Activated T-cell treated with anti-CD3 and anti-CD28 coated beads, Interleukin-2, amount 50 U/mL, for 72 hours (primary cell): ENCODE measurements at places on chromosomes 16 and 17. TPM values are rescaled to one million over a fixed set of nuclear protein-coding genes. Genes with fewer than 3 reads are reported as not detected.

The TNFRSF13B gene
- total RNA-seq, result not detected

DNA sequence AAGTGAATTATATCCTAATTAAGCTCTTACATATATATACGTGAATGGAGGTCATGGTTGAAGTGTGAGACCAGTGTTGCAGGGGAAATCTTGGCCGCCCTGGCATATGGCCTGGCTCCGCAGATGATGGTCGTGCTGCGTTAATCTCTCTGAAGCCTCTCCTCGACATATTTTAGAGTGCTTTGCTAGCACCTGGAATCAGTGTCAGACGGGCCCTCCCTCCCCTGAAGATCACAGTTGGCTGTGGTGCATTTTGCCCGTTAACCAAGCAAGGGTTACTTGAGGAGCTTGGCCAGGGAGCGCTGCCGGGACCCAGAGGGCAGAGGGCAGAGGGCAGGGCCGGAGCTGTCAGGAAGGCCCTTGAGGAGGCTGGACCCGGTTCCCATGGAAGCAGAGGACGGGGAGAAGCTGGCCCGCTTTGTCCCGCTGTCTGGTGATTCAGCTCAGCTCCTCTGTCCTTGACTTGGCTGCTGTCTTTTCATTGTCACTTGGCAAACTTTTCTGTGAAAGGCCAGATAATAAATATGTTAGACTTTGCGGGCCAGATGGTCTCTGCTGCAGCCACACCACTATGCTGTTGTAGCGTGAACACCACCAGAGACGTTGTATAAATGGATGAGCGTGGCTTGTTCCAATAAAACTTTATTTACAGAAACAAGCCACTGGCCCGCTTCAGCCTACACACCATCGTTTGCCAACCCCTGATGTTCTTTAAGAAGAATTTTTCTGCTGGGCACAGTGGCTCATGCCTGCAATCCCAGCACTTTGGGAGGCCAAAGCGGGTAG is 32.3 kb downstream of the CIBAR2 start:
- no peaks in the 10 kb centered on the region for H3K27me3 ChIP-seq
- H3K36me3 ChIP-seq, result peaks cover 5% of the 10 kb centered on the region
- peaks cover 12% of the 10 kb centered on the region for H3K4me1 ChIP-seq
- H3K27ac ChIP-seq, result no peak overlapping the region
- no peak for DNase-seq

DNA sequence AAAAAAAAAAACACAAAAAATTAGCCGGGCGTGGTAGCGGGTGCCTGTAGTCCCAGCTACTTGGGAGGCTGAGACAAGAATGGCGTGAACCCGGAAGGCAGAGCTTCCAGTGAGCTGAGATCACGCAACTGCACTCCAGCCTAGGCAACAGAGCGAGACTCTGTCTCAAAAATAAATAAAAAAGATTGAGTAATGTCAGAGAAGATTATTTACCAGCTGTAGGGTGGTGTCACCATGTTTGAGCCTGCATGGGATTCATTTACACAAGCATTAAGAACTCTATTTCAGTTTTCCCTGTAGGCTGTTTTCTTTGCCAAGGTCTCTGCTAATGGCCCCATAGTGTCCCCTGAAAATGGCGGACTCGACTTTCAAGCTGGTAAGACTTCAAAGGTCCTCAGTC is 575.0 kb downstream of the CDH13 start:
- no peaks in the 10 kb centered on the region for H3K27me3 ChIP-seq
- no peaks in the 10 kb centered on the region for H3K4me1 ChIP-seq
- no peak overlapping the region for H3K4me3 ChIP-seq
- peaks cover 1% of the 10 kb centered on the region for H3K36me3 ChIP-seq
- DNase-seq, result no peak

DNA sequence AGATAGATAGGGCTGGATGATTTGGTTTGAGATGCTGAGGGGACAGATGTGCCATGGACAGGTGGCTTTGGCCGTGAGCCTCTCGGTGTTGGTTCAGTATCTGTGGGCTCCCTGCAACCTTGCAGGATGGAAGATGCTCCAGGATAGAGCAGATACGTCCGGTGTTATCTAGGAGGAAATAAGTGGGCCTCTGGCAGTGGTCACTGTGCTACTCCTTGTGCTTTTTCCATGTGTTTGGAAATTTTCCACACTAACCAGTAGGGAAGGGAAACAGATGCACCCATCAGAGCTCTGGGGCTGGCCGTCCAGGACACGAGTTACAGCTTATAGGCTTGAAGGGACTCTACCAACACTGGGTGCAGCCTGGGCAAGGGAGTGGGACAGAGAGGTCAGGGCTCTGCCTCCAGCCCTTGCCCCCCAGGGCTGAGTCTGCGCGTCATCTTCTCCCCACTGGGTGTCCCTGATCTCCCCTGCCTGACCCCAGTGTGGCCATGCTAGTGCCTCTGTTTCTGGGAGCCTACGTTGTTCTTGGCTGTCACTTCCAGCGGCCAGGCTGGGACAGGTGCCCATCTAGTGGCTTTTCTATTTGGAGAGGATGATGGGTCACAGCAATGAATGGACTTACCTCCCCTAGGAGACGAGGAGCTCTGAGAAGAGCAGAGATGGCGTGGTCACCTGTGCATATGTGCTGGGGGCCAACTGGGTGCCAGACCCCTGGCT is 166.9 kb downstream of the SEC14L1 start:
- H3K27me3 ChIP-seq, result no peaks in the 10 kb centered on the region
- no peaks in the 10 kb centered on the region for H3K4me1 ChIP-seq
- no peak overlapping the region for H3K4me3 ChIP-seq
- no peak overlapping the region for H3K27ac ChIP-seq
- no peaks in the 10 kb centered on the region for H3K36me3 ChIP-seq

DNA sequence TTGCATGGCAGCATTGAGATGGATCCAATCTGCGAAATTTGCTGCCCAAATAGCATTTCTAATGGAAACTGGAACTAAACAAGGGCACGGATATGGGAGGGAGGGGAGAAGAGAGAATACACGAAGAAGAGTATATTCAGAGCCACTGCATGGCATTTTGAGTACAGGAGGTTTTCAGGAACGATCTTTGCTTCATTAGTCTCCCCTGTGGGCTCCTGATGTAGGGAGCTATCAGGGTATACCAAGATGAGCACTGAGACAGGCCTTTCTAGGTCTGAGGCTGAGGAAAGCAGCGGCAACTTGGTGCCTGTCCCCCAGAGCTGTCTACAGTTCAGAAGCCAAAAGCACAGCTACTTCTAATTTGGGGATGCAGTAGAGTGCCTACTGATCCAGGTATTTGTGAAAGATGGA is 257.7 kb upstream of the PMFBP1 start:
- H3K27me3 ChIP-seq, result no peaks in the 10 kb centered on the region
- H3K27ac ChIP-seq, result no peak overlapping the region
- no peak for DNase-seq
- H3K4me3 ChIP-seq, result no peak overlapping the region
- H3K4me1 ChIP-seq, result no peaks in the 10 kb centered on the region

- no peaks in the 10 kb centered on the region for H3K27me3 ChIP-seq
- DNase-seq, result no peak
- no peaks in the 10 kb centered on the region for H3K4me1 ChIP-seq
- H3K4me3 ChIP-seq, result no peak overlapping the region
- no peaks in the 10 kb centered on the region for H3K36me3 ChIP-seq
Observed at GRCh38 chr16:50657241-50657640, 23.9 kb downstream of the SNX20 start.

DNA sequence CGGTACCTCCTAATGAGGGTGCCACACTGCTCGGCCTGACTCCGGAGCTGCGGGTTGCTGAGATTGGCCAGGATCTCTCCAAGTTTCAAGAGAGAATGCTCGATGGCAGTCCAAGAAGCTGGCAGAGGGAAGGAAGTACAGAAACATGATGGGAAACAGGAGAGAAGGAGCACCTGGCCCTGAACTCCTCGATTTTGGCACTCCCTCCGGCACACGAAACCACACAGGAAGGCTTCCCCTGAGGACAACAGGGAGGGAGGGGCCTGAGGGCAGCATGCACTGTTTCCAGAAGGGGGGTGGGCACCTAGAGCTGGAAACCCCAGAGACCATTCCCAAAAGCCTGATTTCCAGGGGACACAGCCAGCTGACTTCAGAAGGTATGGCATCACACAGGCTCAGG is 18.1 kb downstream of the CSF3 start:
- H3K4me3 ChIP-seq, result no peak overlapping the region
- peaks cover 8% of the 10 kb centered on the region for H3K36me3 ChIP-seq
- no peaks in the 10 kb centered on the region for H3K27me3 ChIP-seq
